Posterior cingulate gyrus (tissue), 11 donors: ENCODE measurements at places on chromosomes 12 and 14.
A peak's percentile ranks its signal among the peaks of the same experiment; 100 is the strongest.

DNA sequence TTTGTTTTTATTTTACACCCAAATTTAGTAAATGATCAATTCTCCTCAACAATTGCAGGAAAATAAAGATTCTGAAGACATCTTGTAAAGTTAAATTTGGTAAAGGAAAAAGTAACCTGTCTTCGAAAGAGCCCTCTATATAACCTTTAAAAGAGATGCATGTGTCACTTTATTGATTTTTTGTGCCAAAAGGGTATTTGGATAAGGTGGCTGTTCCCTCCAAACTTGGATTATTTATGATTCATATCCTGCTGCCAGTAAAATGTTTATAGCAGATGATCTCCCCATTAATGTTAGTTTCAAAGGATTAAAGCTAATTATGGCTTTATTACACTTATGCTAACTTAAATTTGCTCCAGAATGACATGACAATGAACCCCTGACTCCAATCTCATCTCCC is 98.8 kb downstream of the DUSP6 start:
- DNase-seq = no peak

DNA sequence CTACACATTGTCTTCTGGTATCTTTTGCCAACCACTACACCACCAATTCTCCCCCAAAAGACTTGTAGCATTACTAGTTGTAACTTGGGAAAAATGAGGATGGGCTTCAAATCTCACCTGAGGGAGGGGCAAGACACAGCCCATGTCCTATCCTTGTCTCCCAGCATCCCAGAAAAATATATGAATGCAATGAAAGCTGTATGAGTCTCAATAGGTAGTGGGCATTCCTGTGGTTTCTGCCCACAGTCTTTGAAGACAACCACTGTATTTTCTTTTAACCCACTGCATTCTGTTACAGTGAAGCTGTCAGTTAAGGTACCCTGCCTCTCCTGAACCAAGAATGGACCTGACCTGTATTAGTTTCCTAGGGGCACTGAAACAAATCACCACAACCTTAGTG is 336.2 kb upstream of the TMPO start:
- DNase-seq = no peak

DNA sequence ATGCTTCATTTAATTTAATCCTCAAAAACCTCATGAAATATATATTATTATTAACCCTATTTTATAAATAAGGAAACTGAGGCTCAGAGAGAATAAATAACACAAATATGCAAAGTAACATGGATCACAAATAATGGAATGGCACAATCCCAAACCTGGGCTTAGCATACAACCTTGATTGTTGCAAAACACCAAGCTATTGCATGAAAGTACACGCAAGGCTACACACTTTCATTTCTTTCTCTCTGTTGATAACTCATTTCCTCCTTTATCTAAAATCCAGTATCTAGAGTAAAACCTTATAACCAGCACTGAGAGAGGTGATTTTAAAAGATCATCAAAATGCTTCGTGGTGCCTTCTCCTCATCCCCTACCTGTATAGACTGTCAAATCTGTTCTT is 2.8 kb upstream of the DAAM1 start:
- no peak for DNase-seq

DNA sequence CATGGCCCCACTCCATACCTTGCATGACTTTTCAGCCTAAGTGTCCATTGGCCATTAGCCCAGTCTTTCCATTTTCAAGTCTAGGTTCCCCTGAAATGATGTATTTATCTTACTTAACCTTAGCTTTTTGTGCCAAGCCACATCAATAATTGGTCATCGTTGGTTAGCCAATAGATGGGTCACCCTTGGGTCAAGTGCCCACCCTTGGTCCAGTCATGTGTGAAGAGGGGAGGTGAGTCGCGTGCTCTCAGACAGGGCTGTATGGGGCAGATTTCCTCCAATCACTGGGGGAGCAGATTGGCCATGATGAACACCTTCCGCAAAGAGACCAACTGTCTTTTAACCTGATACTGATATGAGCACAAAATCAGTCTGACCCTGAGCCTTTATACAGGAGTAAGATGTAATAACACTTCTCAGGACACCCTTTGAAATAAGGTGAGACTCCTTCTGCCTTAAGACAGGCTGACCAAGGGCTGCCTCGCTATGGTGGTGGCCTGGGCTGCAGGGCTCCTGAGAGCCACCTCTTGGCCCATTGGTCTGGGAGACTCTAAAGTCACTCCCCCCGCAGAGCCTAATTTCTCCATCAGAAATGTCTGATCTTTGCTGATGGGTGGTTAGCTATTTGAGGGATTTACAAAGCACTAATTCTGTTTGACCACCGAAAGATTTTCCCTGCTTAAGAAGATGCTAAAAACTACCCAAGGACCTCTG is 143.2 kb downstream of the ZFP36L1 start:
- DNase-seq = no peak

DNA sequence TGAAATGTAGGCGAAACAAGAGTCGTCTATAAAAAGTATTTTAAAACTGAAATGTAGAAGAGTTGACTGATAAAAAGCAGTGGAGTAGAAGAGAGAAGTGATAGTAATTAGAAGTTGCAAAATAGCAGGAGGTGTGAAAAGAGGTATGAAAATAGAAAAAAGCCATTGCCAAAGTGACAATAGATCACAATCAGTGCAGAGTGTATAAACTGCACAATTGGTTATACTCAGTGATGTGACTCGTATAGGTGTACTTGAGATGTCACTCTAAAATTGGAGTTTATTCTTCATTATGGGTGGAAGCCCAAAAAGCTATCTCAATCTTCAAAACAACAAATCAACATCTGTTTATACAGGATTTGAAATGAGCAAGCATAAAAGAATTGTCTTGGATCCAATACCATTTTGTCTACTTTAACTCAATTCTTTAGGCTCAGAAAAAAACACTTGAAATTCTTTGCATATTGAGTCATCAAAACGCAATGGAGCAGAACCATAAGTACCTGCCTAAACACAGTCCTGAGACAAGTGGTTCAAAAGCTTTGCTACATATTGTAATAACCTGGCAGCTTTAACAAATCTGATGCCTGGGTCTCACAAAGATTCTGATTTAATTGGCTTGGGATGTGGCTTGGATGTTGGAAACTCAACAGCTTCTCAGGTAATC is 8.8 kb downstream of the IKBIP start:
- no peak for DNase-seq

DNA sequence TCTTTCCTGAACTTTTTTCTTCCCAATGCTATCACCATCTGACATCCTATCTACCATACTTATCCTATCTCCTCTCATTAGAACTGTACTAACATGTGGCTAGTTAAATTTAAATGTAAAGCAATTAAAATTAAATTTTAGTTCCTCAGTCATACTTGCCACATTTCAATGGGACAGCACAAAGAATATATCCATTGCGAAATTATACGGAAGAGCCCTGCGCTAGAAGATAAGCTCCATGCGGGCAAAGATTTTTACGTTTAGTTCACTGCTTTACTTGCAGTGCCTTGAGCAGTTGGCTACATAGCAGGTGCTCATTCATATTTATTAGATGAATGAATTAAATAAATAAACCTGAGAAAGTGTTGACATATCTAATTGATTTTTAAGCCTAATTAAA is 33.1 kb downstream of the SEC23A start:
- no peak for DNase-seq

GRCh38 chr12:46387670-46388069 is 15.1 kb upstream of the SLC38A2 start:
- no peak for DNase-seq

GRCh38 chr12:116423094-116423493 is 136.1 kb upstream of the MAP1LC3B2 start:
- DNase-seq = no peak

DNA sequence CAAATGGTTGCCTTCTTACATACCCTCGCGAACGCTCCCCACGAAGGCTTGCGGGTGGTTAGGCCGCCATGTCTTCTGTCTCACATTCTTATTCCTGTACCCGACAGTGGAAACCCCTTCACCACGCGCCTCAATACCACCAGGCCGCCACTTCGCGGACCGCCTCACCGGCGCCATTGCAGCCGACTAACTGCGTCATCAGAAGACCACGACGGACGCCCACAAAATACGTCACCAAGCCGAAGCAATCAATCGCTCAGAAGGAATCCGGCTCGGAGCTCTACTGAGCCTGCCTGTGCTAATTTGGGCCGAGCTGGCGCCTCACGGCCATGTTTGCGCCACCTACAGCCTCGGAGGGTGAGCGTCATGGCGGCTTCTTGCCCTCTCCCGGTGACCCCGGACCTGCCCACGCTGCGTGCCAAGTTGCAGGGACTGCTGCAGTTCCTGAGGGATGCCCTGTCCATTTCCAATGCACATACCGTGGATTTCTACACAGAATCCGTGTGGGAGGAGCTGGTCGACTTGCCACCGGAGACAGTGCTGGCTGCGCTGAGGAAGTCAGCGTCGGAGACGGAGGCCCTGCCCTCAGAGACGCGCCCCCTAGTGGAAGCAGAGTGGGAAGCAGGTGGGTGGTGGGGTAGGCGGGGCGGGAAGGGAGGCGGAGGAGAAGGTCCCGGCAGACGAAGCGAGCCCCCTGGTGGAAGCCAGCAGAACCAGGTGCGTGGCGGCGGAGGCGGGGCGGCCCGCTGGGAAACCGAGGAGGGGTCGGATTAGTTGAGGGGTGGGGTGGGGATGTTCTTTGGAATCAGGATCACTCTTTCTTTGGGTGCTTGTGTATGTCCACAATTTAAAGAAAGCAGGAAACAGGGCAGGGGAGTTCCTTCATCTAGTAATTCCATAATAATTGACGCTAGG is at the start of the genes CCDC59 and METTL25:
CCDC59 (minus strand) TSS at position 188 of the 915 bp plus-strand sequence; CDS start at position 177, 11 bp downstream.
METTL25 (plus strand) TSS at position 330 of the 915 bp plus-strand sequence; CDS start at position 367, 37 bp downstream.
- peak; percentile 97 for DNase-seq
